ENCODE measurements at places on chromosomes 5 and 9.

- DNase-seq: no peak
These were observed 227.5 kb upstream of the NR4A3 start for GRCh38 chr9:99594056-99594780.

GRCh38 chr5:16943846-16944678 lies 8.0 kb upstream of the MYO10 start:
- DNase-seq: no peak

DNA sequence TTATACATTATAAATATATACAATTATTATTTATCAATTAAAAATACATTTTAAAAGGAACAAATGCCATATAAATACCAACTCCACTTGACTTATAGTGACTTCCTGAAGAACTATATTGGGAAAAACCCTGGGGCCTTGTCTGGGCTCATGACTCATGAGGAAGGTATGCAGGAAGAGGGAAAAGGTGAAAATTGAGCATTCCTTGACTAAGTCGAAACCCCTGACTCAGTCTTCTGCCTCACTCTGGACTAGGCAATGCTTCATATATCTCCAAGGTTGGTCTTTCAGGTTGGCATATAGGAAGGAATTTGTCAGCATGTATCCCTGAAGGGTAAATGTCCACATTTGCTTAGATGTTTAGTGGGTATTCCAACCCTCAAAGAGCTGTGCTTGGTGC lies 78.5 kb downstream of the SH3TC2 start:
- DNase-seq: no peak

DNA sequence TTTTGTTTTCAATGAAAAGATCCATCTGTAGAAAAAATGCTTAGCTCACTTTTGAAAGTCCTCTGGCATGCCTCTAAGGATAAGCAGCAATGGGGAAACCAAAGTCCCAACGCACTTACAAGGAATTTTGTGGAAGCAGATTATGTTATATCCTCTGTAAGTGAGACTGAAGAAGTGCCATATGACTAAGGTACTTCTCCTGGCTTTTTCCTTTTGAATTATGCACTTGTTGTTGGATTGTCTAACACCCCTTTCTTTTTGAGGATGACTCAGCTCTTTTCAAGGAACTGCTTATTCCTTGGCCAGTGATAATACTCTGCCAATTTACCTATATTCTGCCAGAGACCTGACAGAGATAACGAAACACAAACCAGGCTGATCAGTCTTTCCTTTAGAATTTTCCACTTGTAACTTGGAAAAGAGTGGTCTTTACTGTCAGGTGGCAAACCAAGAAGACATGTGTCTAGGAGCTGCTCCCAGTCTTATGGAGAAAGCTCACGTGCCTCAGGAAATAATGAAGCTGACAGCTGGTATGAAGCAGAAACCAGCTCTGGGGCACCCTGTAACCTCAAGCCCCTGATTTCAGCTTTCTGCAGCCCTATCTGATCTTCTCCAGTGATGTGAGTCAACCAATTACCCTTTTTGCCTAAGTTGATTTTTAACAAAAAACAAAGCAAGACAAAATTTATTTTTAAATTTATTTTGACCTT lies 290.8 kb upstream of the FBXL7 start:
- DNase-seq: no peak
